ENCODE measurements at places on chromosomes 12 and 14.

DNA sequence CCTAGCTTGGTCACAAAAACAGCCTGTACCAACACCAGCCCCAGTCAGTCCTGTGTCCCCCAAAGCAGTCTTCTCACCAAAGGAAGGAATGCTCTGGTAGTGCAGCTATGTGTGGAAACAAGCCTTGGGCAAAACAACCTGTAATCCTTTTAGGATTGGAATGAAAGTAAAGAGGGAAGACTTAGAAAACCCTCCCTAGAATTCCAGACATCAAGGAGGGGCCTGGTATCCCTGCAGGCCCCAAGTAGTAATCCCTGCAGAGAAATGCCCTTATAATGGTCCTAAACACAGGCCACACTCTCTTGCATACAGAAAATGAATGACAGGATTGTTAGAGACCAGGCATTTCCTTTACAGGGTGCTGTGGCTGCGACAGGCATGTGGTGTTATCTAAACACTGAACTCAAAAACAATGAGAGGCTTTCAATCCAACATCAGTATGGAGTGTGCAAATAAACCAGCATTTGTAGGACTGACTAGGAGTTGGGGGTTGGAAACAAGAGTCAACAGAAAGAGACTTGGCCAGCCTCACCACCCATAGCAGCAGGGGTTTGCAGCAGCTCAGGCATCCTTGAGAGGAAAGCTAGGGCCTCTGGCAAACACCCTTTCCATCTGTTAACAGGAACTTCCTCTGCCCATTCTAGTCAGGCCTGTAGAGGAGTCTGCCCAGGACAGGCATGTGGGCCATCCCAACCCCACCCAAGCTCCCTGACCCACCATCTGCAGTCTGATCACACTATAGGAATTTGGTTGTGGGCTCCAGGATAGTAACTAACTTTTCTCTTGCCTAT, 59.1 kb downstream of the DCAF5 start:
- DNase-seq: no peak

DNA sequence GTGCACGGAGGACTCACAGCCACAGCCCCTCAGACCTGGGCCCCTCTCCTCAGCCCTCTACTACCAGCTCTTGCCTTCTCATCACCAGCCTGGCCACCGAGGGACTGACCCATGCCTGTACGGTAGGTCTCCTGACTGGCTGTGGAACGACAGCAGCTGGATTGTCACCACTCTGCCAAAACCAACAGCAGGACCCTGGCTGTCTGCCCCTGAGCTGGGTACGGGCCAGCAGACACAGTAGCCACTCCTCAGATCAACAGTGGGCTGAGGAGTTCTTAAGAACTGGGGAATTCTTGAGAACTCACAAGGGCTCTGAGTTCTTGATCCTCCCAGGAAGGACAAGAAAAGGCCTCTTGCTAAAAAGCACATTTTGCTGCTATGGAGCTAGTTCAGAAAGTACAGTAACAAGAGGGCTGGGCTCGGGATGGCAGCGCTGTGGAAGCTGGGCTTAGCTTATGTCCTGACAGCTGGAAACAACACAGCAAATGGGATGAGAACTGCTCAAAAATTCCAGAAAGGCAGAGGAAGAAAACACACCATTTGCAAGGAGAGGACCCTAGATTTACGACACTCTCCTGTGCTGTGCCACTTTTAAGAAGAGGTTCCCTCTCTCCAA, 176.4 kb downstream of the ANO2 start:
- no peak for DNase-seq

- DNase-seq: no peak
Measured at GRCh38 chr14:68225321-68225720, 405.7 kb downstream of the RAD51B start.

GRCh38 chr12:91133871-91134270, 22.6 kb upstream of the LUM start:
- DNase-seq: no peak

DNA sequence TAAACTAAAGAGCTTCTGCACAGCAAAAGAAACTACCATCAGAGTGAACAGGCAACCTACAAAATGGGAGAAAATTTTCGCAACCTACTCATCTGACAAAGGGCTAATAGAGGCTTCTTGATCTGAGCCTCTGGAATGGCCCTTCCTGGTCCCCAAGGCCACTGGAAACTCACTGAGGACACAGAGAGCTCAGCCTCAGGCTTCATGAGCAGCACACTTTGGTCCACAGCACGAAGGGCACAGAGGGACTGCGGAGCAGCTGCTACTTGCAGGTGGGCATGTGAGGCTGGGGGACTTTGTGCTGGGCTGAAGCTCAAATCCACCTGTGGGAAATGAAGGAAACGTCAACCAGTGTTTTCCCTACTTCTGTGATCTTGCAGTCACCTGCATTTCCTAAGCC, 27.4 kb downstream of the PZP start:
- no peak for DNase-seq

DNA sequence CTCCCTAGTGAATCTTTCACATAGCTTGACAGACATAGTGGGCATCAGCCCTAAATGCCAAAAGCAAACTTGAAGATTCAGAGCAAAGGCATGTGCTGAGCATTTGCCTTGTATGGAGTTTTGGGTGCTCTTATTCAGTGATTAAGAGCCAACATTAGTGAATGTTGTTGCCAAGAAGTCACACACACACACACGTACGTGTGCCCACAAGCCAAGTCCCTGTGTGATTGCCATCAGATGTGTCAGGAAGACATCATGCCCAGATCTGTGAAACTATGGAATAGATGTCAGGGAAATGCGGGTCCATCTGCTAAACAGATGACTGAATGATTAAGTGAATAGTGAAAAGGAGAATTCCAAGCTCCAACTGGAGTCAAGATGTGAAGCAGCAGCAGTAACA, 149.0 kb downstream of the AKAP6 start:
- no peak for DNase-seq

- DNase-seq: no peak
Measured at GRCh38 chr14:65373016-65373670, 39.4 kb upstream of the FUT8 start.

GRCh38 chr12:124607681-124608425, 40.4 kb upstream of the NCOR2 start:
- no peak for DNase-seq

DNA sequence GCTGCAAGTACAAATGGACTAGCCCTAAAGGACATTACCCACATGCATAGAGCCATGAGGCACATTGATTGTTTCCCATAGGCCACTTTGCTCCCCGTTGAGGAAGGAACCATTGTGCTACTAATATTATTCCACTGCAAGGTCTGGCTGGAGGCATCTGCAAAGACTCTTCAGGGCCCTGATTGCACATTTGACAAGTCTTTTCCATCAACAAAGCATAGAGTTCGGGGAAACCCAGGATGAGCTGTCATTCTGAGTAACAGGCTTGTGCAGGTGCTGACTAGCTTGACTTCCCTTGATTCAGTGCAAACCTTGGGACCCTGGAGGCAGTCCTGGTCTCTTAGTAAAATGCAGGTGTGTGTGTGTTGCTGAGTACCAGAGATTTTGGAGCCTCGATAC, 73.8 kb downstream of the SUSD6 start:
- DNase-seq: no peak

- no peak for DNase-seq
Measured at GRCh38 chr14:37870632-37871346, 275.4 kb downstream of the TTC6 start.

- no peak for DNase-seq
Measured at GRCh38 chr12:24625103-24625502, 323.8 kb downstream of the BCAT1 start.

DNA sequence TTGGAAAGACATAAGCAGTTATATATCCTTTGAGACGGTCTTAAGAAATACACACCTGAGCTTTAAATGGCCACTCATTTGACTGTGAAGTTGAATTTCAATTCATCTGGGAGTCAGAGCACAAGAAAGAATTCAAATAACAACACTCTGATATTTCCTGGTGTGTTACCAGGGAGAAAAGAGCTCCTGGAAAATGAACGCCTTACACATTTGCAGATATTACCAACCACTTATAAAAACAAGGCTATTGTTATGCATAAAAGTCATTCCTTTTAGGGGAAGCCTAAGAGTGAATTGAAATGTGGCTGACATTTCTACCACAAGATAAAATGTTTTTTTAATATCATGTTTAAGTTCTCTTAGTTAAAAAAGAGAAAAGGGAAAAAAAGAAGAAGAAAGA, 229.2 kb upstream of the PLEKHG7 start:
- DNase-seq: no peak

GRCh38 chr12:127398016-127398710, 868.8 kb upstream of the TMEM132C start:
- DNase-seq: no peak

GRCh38 chr14:90660865-90661570, 155.2 kb downstream of the TTC7B start:
- DNase-seq: no peak

DNA sequence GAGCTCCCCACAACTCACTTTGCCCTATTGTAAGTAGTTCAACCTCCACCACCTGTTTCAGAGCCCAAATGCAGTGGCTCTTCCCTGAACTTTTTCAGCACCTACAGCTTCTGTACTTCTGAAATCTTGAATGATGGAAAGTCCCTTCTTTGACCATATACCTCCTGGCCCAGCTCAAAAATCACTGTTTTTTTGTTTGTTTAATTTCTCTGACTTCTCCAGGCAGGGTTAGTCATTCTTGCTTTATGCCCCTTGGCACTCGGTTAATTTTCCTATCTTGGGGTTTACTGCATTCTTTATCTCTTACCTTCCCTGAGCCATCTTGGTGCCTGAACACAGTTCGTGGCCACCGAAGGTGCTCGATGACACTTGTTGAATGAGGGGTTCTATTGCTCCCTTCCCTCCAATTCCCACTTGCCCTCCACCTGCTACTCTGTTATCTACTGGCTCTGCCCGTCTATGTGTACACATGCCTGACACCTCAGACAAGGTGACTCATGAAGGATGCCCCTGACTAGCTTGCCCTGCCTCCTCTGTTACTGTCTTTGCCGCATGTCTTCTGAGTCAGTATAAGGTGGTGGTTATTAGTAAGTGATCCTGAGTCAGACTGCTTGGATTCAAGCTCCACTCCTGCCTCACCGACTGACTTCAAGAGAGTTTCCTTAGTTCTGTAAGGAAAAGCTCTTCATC, 4.4 kb downstream of the AMHR2 start:
- DNase-seq: no peak

- peak; percentile 53 for DNase-seq
Measured at GRCh38 chr12:121793440-121793837, at the start of gene RHOF. Gene RHOF, minus strand, starts transcription at chr12:121793688. Its CDS starts 55 bp downstream, at chr12:121793633.

DNA sequence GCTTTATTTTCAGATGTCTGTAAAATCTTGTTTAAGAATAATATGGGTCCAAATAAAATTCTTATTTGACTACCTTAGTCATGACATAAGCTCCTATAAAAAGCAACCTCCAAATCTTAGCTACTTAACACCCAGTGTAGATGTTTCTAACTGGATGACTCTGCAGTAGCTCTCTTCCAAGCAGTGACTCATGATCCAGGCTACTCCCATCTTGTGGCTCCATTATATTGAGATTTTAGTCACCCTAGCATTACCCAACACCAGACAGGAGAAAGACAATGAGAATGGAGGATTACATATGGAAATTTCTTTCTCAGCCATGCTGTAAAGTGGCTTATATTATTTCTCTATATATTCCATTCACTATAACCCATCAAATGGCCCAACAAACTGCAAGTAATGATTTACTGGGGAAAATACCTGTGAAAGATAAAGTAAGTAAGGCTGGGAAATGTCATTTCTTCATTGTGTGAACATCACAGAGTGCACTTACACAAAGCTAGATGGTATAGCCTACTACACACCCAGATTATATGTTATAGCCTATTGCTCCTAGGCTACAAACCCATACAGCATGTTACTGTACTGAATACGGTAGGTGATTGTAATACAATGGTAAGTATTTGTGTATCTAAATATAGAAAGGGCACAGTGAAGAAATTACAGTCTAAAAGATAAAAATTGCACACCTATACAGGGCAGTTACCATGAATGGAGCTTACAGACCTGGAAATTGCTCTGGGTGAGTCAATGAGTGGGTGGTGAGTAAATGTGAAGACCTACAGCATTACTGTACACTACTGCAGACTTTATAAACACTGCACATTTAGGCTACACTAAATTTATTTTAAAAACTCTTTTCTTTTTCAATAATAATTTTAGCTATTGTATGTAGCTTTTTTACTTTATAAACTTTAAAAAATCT, 163.2 kb downstream of the DYRK2 start:
- no peak for DNase-seq

DNA sequence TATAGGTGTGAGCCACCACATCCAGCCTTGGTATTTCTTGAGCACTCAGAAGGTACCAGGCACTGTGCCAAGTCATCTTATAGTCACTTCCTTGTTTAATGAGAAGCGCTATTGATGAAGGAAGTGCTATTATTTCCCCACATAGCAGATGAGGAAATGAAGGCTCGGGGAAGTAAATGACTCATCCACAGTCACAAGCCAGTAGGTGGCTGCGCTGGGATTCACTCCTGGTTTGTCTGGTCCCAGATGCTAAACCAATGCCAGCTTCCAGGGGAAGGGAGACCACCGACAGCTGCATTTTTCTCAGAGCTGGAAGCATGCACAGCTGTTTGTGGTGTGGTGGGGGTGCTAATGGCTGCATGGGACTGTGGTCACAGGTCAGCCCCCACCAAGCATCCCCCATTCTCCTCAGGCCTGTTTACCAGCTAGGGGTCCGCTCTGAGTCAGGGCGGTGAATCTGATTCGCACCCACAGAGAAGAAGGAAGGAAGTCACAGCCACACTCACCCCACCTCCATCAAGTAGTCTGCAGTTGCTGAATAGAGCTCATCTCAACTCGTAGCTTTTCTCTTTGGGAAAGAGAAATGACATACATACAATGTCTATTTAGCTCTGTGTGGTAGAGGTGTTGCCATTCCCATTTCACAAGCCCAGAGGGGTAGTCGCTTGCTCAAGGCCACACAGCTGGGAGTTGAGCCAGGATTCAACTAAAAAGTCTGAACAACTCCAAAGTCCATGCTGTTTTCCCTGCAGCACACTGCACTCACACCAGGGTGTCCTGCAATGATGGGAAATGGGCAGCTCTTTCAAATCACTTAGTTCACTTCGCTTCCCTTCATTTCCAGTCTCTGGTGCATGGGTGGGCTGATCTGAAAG, 6.3 kb upstream of the LTBP2 start:
- peak; percentile 93 for DNase-seq

GRCh38 chr14:79641371-79641770, 569.9 kb downstream of the DIO2 start:
- no peak for DNase-seq

DNA sequence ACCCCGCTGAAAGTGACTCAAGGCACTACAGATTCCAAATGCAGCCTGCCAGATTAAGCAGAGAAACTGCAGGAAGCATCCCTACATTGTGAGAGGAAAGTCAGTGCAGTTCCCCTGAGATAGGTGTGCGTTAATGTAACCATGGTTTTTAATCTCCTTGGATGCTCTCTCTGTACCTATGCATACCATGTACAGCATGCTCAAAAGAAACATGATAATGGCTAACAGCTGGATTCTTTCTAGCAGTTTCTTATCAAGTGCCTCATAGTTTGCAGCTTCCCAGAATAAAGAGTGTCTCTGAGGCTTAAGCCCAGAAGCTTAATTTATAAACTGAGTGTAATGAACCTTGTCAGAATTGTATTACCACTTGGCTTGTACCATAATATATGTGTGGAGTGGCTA, 17.1 kb upstream of the MDM1 start:
- no peak for DNase-seq

Data from T-helper 2 cell (primary cell).